Activated CD4-positive, alpha-beta memory T cell treated with anti-CD3 and anti-CD28 coated beads, Interleukin-2, amount 10 ng/mL, durations not matched to agents 7 days and 5 days (primary cell): ENCODE measurements at places on chromosomes 3 and 15.

GRCh38 chr3:119681279-119681678, 4.1 kb upstream of the COX17 start:
- DNase-seq: no peak

- DNase-seq: no peak
Measured at GRCh38 chr3:14063152-14063551, 61.5 kb downstream of the CHCHD4 start.

GRCh38 chr15:63938486-63939061, 104.8 kb upstream of the HERC1 start:
- DNase-seq: peak; percentile 17

GRCh38 chr3:13655061-13655913, 106.4 kb downstream of the FBLN2 start:
- DNase-seq: peak; percentile 33

DNA sequence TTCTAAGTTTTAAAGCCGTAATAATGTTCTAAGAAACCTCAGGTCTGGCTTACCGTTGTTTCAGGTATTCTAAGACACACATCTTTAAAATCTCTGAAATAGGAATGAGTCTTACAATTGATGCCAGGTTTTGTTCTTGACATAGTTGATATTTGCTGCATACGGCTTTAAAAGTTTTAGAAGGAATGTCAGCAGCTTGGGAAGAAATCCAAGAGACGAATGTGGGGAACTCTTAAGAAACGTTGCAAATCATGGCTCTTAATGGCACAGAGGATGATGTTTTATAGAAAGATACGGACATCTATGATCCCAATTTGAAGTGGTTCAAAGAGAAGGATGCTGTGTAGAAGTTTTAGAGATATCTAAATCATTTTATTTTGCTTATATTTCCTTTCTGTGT, 11.5 kb downstream of the NUDT16 start:
- no peak for DNase-seq

DNA sequence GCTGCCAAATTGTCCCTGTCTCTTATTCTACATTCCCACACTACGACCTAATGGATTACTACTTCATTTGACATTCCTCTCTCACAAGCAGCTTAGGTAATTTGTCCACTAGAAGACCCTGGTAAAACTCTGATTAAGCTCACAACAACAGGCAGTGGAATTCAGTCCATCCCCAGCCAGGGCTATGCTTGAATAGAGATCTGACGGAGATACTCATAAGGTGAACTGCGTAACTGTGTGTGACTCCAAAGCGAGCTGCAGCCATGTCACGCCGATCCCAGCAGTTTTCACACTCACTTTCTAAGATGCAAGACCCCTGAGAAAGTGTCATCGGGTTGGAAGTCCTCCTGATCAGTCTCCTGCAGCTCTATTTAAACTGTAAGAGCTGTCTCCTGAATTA, 25.7 kb upstream of the ROBO2 start:
- DNase-seq: no peak

GRCh38 chr3:145915787-145916186, 245.2 kb downstream of the PLOD2 start:
- DNase-seq: no peak

DNA sequence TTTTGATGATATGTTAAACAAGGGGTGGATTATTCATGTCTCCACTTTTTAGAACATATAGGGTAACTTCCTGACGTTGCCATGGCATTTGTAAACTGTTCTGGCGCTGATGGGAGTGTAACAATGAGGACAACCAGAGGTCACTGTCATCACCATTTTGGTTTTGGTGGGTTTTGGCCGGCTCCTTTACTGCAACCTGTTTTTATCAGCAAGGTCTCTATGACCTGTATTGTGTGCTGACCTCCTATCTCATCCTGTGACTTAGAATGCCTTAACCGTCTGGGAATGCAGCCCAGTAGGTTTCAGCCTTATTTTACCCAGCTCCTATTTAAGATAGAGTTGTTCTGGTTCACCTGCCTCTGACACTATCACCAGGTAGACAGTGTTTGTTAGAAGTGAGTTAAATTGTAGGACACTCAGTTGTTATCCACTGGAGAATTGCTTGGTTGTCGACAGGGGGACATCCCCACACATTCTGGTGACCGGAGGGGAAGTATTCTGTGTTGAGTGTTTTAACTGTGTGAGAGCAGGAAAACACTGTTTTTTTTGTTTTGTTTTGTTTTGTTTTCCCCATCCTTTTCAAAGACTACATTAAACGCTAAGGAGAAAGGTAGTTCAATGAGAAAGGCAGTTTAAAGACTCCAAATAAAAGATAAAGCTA, 36.9 kb upstream of the SKIL start:
- DNase-seq: no peak

DNA sequence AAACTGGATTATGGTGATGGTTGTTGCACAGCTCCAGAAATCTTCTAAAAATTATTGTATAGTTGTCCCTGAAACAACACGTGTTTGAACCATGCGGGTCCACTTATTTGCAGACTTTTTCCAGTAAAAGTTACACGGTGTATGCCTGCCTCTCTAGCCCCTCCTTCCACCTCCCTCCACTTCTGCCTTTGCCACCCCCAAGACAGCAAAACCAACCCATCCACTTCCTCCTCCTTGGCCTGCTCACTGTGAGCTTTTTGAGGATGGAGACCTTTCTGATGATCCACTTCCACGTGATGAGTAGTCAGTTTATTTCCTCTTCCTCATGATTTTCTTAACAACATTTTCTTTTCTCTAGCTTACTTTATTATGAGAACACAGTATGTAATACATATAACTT, 5.4 kb downstream of the CYFIP1 start:
- DNase-seq: no peak

DNA sequence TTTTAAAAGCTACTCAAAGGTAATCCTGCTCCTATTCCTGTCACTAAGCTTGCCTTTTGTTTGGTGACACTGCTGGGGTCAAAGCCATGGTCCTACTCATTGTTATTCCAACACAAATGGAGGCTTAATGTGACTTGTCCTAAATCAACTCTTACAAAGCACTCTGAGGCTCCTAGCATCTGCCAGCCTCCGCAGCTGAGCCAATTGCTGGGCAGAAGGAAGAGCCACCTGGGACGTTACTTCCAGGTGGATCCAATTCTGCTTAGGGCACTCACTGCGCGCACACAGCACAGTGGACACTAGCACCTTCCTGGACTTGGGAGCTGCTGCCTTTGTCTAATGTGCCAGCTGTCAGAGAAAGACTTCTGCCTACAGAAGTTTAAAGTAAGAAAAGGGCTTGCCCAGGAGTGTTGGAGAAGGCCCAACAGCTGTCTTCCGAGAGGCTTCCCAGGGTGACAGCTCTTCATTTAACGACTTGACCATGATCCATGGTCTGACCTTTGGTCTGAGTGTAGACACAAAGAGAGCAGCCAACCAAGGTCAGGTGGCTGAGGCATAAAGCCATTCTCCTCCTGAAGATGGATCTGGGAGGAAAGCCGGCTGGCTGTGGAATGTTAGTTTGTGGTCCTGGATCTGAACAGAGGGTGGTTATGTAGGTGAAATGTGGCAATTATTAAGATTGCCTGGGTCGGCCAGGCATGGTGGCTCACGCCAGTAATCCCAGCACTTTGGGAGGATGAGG, 102.2 kb downstream of the AQP9 start:
- DNase-seq: no peak

DNA sequence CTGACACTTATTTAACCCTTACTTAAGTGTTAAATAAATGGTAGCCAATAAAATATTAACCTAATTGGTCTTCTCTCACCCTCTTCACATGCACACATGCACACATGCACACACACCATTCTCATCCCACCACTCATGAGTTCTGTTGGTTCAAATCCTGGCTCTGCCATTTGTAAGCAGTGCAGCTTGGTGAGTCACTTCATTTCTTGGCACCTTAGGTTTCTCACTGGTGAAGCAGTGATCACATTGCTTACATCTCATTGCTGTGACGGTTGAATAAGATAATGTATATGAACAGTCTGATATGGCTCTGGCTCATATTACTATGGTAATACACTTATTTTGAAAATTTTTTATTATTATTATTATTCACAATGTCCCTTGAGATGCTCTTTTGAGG, 33.8 kb downstream of the RIOX2 start:
- DNase-seq: no peak

DNA sequence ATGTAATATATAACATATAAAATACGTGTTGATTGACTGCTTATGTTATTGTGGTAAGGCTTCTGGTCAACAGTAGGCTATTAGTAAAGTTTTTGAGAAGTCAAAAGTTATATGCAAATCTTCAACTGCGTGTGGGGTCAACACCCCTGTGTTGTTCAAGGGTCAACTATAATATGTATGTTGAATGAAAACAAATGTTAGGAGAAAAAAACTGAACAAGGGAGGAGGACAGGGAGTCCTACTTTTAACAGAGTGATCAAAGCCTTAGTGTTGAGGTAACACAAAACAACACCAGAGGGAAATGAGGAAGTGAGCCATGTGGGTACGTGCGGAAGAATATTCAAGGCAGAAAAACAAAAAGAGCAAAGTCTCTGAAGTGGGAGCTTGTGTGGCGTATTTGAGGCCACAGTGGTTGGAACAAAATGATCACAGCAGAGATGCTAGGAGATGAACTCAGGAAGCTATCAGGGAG, 62.5 kb downstream of the SFMBT1 start:
- peak; percentile 63 for DNase-seq

DNA sequence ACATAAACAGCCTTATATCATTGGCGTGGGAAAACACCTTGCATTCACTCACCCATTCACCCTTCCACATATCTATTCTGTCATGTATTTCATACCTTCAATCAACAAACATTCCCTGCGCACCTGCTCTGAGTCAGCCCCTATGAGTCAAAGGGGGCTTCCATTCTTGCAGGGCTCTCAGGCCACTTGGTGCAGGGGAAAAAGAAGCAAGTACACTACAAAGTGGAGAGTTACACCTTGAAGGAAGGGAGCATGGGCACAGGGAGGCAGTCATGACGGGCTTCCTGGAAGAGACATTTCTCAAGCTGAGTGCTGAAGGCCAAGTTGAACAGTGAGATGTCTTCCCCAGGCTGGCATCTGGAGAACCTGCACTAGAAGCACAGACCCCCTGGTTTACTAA, 4.6 kb upstream of the AMOTL2 start:
- no peak for DNase-seq

- DNase-seq: no peak
Measured at GRCh38 chr15:101620671-101621070, 31.5 kb downstream of the TM2D3 start.

DNA sequence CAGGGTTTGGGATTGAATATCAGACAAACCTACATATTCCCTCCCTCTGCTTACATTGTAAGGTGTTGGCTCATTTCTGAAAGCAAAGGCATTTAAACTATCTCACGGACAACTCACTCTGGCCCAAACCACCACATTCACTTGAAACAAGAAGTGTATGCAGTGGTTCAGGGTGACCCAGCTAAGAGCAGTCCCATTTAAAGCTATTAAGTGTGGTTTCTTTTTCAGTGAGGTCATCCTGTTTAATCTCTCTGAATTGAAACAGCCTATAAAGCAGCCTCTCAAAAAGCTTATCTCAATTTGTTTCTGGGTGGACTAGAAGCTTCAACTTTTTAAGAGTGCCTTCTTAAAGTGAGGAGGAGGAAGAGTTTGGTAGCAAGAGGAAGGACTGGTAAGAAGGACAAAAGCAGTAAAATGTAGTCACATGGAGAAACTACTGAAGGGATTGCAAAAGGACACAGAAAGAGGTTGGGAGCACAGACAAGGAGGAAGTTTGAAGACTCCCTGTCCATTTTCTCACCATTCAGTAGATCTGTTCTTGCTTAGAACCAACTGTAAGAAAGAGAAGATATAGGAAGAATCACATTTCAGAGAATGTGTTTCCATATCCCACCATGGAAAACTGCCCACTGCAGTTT, 151.6 kb downstream of the TMCO5A start:
- no peak for DNase-seq

GRCh38 chr15:91737151-91737818, 116.2 kb upstream of the SLCO3A1 start:
- DNase-seq: no peak

- no peak for DNase-seq
Measured at GRCh38 chr3:57144952-57145351, 20.2 kb downstream of the IL17RD start.

DNA sequence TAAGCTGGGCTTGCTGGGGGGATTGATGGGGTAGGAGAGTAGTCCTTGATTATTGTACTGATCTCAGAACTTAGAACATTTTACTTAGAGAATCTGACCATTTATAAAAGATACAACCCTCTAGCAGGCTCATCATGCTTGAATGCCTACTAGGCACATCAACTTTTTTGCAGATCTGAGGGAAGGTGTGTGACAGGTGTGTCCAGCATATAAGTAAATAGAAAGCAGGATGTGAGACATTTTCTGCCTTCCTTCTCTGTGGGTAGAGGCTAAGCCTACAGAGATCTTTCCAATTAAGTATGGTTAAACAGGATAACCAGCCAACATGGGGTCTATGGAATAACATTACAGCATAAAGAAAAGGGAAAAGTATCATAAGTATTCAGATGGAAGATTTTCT, 159.1 kb downstream of the AKAP13 start:
- no peak for DNase-seq

DNA sequence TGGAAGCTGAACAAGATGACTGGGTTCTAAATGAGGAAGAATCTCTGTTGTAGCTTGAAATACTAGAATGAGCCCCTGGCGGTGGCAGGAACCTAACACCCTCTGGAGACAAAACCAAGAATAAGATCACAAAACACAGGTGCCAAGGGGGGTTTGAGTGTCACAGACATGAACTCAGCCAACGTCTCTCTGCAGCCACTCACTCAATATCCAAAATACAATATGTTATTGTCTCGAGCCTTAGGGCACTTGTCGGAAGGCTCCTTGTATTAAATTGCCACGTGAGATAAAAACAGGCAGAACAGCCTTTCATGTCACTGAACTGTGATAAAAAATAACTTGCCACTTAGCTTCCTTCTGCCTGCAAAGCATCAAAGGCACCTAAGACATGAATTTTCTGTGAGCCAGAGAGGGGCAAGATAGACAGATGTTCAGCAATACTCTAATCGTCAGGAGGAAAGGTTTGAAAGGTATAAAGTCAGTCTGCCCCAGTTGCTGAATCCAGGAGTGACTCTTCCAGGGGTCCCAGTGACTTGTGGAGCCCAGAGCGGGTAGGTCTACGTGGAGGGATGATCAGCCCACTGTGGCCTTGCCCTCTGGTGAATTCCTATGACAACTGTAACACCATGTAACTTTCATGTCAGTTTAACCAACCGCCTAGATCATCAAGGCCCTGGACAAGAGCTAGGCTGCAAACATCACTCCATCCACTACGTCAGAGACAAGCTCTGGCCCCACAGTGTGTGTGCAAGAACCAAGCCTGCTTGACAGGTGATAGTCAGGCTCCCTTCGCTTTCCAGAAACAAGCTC, 165.2 kb downstream of the OSBPL10 start:
- DNase-seq: no peak

DNA sequence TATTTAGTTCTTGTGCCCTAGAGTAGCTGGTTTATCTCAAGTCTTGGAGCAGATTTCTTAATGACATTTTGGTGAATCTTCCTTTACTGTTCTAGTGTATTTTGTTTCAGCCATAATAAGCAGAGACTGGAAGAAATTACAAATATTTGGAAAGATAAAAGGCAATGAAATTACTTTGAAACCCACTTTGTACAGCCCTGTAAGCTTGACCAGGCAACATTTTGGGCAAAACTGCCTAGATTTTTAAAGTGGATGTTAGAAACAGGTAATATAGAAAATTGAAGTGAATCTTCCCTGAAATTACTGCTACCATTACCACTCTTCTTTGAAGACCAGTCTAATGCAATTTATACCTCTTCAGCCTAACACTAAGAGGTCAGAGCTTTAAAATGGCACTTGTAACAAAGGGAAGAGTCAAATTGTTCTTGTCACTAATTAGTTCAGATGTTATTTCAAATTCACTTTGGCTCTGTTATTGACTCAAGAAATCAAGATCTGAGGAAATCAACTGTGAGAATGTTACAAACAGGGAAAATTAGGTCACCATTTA, 589.4 kb downstream of the NLGN1 start:
- DNase-seq: no peak
